ENCODE measurements at places on chromosomes 6 and 20.
A peak's percentile ranks its signal among the peaks of the same experiment; 100 is the strongest.

- no peak for DNase-seq
These were observed 1.2 kb downstream of the CDH4 start for GRCh38 chr20:61253264-61253639.

GRCh38 chr6:20732896-20733295 lies 198.6 kb downstream of the CDKAL1 start:
- no peak for DNase-seq

- no peak for DNase-seq
These were observed 44.5 kb upstream of the TULP1 start for GRCh38 chr6:35557239-35557638.

DNA sequence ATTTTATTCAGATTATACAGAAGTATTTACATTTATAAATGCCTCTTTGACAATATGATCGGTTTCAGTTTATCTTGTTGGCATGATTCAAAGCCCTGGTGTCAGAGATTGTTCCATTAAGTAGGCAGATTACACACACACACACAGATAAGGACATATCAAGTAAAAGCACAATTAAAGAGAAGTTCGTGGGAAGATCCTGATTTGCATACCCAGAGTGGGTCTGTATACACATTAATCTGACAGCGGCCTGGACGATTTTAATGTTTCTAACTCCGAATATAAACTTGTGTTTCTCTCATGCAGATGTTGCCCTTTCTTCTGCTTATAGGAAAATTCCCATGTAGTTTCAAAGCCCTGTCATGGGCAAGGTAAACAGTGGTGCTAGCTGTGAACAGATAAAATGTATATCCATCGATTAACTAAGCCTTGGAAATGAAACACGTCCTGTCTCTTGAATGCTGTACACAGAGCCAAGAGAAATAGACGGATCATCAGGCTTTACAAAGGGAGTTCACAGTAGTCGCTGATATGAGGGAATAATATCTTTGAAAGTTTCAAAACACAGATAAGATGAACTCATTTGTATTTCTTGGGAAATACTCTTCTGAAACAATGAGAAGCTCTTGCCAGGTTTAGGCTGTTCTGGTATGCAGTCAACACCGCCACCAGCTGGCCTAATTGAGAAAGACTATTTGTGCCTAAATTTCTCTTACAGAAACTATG lies 108.2 kb upstream of the GMDS start:
- peak; percentile 22 for DNase-seq

DNA sequence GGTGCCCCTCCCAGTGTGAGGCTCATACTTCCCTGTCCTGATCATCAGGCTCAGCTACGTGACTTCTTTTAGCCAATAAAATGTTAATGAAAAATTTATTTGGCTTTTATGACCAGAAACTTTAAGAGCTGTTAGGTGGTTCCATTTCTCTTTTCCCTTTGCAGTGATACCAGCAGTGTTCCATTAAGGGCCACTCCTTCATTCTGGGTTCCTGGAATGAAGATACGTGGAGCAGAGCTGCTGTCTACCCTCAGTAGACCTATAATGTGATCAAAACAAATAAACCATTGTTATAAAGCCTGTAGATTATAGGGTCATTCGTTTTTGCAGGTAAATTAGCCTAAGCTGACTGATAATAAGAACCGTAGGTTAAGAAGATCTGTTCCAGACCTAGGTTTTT lies 228.0 kb downstream of the ZFAND3 start:
- DNase-seq, result no peak

- peak; percentile 36 for DNase-seq
These were observed 112.6 kb upstream of the RALGAPA2 start for GRCh38 chr20:20824924-20825584.

DNA sequence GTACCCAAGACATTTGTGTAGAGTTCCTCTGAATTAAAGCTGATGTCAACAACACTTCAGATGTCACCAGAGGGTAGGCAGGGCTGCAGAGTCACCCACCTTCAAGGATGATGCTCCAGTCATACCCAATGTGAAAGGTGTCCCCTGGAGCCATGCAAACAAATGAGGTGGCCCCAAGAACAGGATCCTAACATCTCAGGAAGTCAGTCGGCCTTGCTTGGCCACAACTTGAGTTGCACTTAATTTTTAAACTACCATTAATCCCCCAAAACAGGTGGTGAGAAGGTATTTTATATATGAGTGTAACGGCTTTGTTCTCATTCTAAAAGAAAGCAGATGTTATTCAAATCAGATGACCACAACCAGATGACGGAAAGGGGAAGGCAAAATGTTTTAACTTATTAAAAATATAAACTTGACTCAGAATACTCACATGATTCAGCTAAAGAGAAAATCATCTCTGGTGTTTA lies 21.1 kb upstream of the SERPINB1 start:
- DNase-seq, result no peak

DNA sequence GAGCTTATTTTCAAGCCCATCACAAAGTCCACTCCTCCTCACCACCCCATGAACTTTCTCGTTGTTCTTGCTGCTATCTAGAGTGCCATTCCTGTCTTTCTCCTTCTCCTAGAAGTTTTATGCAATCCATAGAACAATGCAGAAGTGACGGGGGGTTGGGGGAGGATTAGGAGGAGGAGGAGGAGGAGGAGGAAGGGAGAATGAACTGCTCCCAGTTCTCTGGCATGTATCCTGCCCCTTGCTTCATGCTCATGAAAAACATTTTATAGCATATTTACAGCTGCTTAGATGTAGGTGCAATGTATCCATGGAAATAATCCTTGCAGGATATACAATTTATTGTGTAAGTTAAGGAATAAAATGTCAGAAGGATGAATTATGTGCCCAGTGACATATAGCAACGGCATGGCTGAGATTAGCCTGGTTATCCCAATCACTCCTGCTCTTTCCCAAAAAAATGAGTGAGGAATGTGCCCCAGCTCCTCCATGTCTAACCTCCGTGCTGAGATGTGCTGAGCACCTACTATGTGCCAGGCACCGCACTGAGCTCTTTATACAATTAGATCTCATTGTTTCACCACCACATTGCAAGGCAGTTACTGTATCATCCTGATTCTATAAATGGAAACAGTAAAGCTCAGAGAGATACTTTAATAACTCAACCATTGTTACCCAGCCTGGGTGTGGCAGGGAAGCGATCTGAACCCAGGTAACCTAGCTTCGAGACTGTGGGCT lies 41.6 kb upstream of the TFAP2C start:
- no peak for DNase-seq

- DNase-seq, result no peak
These were observed 115.2 kb upstream of the NXT1 start for GRCh38 chr20:23235173-23236027.

- DNase-seq, result peak; percentile 13
These were observed 244.1 kb upstream of the QKI start for GRCh38 chr6:163170294-163170883.

- DNase-seq, result no peak
These were observed 42.6 kb downstream of the RBM38 start for GRCh38 chr20:57433657-57434389.

DNA sequence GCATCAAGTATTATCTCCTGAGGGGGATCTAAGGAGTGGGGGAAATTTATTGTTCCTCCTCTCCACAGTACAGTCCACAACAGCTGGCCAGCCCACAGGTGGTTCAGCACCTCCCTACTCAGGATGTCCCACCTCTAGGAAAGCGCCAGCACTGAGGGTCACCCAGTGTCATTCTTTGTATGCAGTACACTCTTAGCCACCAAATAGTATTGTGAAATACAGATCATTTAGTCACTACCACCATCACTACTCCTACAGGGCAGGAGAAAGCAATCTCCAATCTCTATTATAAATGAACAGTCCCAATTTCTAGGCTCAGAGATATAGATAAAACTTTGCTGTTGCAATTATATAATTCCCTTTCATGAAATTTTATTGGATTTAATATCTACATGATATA lies 6.3 kb upstream of the ZNF76 start:
- no peak for DNase-seq

GRCh38 chr20:19137641-19138040 lies 74.8 kb upstream of the SLC24A3 start:
- no peak for DNase-seq

DNA sequence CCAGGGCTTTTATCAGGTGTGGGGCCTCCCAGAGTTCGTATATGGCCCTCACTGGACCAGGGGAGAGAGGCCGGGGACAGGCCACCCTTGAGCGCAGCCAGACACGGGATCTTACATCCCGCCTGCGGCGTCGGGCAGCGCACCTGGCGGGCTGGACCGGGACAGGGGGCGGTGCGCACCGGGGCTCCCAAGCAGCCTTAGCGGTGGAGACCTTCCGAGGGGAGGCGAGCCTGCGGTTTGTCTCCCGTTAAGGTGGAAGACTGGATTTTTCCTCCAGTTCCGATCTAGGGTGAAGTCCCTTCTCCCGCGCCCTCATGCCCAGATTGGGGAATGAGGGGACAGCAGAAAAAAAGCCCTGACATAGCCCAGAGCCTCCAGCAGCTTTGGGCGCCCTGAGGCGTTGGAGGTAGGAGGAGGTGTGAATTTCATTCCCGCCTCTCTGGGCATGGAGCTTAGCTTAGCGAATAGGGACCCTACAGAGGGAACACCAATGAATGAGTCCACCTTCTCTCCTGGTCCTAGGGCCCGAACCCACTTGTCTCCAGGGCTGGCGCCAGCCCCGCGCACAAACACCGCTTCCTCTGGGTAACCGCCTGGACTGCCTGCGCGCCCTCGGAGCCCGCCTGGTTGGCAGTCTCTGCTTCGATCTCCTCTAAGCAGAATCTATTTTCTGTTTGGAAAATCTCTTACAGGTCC lies 6.7 kb upstream of the LAMP5 start:
- DNase-seq, result no peak

- no peak for DNase-seq
These were observed 17.1 kb upstream of the C20orf144 start for GRCh38 chr20:33645072-33645358.

DNA sequence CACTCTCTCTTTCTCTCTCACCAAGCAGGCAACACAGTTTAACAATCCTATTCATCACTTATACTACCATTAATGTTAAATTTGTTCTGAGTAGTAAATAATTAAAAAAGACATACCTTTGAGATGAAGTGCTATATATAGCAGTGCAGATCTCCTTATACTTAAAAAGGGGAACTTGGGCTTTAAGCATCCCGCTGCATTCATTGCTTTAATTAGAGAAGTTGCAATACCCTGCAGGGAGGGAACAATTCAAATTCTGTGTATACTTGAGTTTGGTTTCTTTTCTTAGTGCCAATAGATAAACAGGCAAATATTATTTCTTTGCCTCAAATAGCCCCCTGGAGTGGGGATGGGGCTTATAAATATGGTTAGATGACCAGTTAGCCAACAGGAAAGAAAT lies 10.8 kb upstream of the ZBTB24 start:
- no peak for DNase-seq

DNA sequence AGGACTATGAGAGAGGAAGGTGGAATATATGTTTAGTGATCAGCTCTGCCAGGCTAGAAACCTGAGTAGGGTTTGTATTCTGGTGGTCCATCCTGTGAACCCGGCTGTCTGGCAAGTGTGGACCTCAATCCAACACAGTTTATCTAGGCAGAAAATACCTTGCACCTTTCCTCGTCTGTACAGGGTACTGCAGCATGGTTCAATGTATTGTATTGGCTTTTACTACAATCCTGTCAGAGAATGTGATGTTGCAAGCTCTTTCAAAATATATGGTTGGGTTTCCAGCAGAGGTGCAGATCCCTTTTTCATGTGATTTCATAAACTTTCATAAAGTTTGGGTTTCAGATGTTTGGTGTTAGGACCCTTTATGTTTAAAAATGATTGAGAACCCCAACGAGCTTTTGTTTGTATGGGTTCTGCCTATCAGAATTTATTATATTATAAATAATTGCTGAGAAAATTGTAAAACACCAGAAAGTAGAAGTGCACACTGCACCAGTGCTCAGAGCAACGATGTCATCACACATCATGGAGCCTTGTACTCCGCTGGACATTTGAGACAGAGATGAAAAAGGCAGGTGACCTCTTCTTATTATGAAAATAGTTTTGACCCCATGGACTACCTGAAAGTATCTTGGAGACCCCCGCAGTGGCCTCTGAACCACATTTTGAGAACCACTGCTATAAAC lies 106.6 kb downstream of the RTN4IP1 start:
- DNase-seq, result no peak

GRCh38 chr6:41531591-41532582 lies 14.3 kb upstream of the FOXP4 start:
- no peak for DNase-seq

DNA sequence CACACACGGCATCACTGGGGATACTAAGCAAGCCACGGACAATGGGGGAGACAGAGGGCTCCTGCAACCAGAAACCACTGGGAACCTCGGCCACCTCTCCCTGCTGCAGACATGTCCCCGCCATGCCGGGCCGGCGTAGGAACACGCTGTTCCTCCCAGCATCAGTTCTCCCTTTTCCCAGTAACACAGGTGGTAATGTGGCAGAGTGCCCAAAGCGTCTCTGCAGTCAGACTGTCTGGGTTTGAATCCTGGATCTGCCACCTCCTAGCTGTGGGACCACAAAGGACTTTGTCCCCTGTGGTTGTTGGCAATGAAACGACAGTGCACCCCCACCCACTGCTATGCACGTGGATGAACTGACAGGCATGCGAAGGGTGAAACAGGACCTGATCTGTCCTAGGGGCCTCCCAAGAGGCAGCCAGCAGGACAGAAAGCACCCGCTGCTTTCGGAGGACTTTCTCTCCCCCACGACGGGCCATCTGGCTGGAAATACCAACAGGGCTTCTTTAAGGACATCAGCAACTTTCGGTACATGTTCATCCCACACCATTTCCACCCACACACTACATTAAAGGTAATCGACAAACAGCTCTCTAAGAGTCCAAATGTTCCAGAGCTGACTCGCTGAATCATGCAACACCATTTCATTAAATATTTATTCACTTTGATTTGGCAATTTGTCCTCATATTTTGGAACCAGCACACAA lies 74.1 kb downstream of the SULF2 start:
- DNase-seq, result peak; percentile 49

DNA sequence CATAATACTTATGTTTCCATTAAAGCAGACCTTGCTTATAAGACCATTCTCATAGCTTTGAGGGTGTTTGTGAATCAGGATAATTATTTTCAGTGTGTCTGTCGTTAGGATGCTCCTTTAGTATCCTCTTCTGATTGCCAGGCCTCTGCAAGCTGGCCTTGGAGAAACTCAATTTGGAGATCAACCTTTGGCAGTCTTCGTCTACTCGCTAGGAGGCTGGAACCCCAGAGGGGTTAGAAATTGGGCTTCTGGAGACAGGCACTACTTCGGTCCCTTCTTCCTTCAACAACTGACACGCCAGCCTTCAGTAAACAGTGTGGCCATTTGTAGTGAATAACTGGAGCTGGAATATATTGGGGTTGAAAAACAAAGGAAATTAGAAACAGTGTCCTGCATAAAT lies 100.8 kb upstream of the CITED2 start:
- no peak for DNase-seq

- DNase-seq, result no peak
These were observed 10.8 kb upstream of the WTAP start for GRCh38 chr6:159716247-159717096.

- DNase-seq, result no peak
These were observed 334.7 kb upstream of the JAG1 start for GRCh38 chr20:11008444-11009033.

- DNase-seq, result no peak
These were observed 930.5 kb upstream of the FLRT3 start for GRCh38 chr20:15267935-15268334.

GRCh38 chr20:59453759-59454560 lies 150.4 kb upstream of the PHACTR3 start:
- no peak for DNase-seq

Data from NCI-H1048 (cell line).